ENCODE measurements at places on chromosomes 12 and 14.

- no peak for DNase-seq
These were observed 37.3 kb downstream of the JAG2 start for GRCh38 chr14:105131241-105131640.

GRCh38 chr12:7117670-7118069, 8.7 kb upstream of the C1RL start:
- DNase-seq, result peak; percentile 73

DNA sequence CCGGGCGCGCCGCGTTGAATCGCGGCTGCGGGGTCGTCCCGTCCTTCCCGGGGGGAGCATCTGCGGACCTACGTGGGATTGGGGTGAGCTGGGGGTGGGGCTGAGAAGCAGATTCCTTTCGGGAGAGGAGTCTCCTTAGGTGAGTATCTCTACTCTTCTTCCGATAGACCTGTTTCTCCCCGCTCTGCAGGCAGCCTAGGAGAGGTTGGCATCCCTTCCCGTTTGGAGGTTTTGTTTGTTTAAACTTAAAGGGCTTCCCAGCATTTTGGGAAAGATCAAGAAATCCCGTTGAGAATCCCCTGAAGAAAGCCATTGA, 411 bp downstream of the TTLL5 start:
- no peak for DNase-seq

GRCh38 chr12:43208221-43208620, 343.8 kb downstream of the ADAMTS20 start:
- no peak for DNase-seq

- peak; percentile 28 for DNase-seq
These were observed 52.9 kb downstream of the PEBP1 start for GRCh38 chr12:118188690-118189371.

DNA sequence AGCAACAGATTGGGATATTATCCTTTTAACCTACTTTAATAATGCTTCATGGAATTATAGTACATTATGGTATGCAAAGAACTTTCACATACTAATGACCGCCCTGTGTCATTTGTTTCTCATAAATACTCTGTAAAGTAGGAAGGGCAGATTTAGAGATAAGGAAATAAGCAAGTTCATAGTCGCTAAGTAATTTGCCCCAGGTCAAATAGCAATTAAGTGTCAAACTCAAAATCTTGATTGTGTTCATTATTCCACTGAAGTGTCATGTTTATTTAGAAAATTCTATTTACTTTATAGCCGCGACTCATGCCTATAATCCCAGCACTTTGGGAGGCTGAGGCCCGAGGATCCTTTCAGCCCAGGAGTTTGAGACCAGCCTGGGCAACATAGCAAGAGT, 98.7 kb upstream of the ATF1 start:
- peak; percentile 3 for DNase-seq

DNA sequence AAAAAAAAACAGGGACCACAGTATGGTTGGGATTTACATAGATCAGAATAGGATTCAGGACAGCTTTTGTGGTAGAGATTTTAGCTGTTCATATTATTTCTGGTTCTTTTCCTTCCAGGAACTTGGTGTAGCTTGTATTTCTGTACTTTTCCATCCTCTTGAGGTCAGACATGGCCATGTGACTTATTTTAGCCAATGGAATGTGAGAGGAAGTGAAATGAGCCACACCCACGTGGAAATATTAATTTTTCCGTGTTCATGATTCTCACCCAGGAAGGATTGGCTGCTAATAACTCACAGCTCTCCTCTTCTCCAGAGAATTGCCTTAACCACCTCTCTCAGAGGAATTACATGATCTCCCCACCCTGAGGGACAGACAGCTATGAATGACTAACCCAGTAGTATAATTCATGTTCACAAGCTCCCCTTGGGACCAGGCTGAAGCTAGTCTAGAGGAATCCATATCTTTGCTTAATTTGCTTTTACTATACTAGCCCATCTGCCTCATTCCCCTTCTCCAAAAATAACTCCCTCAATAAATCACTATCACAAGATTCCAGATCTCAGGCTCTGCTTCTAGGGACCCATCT, 340.4 kb downstream of the NUAK1 start:
- DNase-seq, result no peak

- DNase-seq, result no peak
These were observed 4.9 kb downstream of the PTGER2 start for GRCh38 chr14:52318826-52319645.

GRCh38 chr14:102949801-102950451, 27.5 kb downstream of the AMN start:
- DNase-seq, result no peak

DNA sequence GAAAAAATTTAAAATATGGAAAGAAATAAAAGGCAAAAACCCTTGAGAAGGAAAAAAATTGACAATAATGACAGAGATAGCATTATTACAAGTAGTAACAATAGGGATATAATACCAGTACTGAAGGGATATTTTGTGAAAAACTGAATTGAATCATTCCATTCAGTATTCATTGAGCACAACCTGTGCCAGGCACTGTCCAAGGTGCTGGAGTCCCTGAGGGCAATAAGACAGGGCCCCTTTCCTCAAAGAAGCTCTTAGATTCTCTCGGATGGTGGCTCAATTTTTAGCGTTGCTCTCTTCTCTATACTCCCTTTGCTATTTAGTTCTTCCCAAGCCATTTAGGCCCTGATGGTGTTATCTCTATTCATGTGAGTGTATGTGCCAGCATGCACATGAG, 34.3 kb upstream of the GAS2L3 start:
- DNase-seq, result peak; percentile 7

- peak; percentile 29 for DNase-seq
These were observed 70.5 kb downstream of the TMX1 start for GRCh38 chr14:51310505-51310944.

DNA sequence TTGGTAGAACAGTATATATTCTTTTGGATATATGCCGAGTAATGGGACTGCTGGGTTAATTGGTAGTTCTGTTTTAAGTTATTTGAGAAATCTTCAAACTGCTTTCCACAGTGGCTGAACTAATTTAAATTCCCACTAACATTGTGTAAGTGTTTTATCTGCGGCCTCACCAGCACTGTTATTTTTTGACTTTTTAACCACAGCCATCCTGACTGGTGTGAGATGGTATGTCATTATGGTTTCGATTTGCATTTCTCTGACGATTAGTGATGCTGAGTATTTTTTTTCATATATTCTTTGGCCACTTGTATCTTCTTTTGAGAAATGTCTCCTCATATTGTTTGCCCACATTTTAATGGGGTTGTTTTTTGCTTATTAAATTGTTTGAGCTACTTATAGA, 357.4 kb downstream of the C12orf50 start:
- no peak for DNase-seq

DNA sequence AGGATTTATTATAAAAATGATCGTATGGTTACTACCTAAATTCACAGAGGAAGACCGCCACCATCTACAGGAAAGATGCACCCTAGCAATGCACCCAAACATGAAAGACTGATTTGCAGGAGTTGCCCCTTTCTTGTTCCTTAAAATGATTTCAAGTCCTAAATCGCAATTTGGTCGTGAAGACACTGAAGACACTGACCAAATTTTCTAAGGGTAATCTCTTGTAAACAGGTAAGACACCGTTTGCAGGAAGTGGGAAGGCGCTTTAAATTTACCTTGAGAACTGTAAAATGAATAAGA, 1.0 kb downstream of the SOS2 start:
- no peak for DNase-seq

DNA sequence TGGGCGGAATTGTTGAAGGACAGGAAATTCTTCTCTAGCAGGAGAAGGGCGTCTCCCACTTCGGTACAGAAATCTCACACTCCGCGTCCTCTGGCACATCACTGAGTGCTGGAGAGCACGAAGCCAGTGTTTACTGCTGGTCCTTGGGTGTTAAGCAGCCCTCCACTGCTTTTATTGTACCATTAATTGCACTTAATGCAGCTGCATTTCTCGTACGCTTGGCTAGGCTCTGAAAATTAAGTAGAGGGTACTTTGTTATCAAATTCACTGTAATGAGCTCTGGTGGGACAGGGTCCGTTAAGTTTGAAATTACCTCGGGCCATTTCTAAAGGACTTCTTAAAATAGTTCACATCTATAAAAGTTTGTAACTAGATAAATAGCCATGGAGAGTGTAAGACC, 411.2 kb downstream of the NPAS3 start:
- no peak for DNase-seq

- DNase-seq, result no peak
These were observed 44.7 kb upstream of the KCNJ8 start for GRCh38 chr12:21819236-21819635.

DNA sequence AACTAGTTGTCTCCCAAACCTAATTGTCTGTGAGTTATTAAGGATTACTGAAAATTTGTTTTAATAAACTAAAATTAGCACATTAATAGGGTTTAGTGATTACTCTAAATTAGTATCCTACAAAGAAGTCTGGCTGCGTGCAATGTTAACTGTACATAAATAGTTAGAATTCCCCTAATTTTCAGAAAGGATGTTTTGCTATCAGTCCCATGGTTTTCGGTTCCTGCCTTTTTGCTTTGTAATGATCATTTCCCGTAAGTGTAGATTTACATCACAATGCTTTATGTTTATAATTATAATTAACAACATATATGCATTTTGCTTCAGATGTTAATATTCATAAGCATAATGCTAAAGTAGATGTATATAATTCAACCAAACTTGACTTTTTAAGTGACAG, 19.8 kb upstream of the LYZ start:
- DNase-seq, result no peak

DNA sequence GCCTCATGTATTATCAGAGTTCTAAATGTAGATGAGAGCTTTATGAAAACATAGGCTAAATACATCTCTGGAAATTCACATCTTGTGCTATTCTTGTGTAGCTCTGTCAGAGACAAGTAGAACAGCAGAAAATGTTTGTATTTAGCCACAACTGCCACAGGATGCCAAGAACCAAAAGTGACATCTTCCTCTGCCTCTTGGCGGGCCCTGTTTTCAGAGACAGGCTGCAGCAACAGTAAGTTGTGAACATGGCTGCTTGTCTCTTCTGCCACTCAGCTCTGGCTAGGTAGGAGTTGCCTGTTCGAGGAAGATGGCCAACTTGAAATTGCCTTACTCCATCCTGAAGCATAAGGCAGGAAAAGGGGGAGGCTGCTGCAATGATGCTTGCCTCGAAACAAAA, 30.4 kb downstream of the SETD3 start:
- no peak for DNase-seq

DNA sequence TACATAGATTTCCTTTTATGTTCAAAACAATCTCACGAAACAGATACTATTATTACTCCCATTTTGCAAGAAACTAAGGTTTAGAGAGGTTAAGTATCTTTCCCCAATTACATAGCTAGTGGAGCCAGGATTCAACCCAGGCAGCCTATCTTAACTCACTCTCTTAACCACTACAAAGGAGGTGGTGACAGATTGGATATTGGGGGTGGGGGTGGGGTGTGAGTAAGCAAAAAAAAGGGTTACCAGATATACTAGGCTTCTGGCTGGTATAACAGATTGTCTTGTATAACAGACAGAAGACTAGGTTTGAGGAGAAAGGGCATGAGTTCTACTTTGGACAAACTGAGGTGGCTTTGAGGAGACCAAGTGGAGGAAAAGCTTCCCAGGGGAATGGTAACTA, 2.1 kb downstream of the GMFB start:
- DNase-seq, result no peak

DNA sequence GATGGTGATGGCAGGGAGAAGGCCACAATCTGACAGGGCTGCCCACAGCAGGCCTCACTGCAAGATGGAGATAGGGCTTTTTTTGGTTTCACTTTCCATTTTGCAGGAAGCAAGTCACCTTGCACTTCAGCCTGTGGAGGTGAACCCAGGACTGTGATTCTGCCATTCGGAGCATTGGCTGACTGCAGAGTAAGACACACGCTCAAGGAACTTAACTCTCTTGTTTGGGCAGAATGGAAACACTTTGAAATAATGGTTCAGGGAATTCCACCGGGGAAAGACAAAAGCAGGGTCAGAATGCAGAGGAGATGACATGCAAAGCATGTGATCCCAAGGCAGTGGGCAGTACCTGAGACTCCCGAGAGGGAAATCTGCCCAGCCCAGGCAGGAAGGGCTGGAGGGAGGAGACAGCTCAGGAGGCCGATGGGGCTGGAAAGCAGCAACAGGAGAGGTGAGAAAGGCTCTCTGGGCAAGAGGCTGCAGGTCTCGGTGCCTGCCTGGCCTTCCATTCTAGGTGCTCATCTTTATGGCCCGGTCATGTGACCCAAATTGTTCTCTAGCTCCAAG, 58.7 kb upstream of the PRMT8 start:
- DNase-seq, result peak; percentile 57

DNA sequence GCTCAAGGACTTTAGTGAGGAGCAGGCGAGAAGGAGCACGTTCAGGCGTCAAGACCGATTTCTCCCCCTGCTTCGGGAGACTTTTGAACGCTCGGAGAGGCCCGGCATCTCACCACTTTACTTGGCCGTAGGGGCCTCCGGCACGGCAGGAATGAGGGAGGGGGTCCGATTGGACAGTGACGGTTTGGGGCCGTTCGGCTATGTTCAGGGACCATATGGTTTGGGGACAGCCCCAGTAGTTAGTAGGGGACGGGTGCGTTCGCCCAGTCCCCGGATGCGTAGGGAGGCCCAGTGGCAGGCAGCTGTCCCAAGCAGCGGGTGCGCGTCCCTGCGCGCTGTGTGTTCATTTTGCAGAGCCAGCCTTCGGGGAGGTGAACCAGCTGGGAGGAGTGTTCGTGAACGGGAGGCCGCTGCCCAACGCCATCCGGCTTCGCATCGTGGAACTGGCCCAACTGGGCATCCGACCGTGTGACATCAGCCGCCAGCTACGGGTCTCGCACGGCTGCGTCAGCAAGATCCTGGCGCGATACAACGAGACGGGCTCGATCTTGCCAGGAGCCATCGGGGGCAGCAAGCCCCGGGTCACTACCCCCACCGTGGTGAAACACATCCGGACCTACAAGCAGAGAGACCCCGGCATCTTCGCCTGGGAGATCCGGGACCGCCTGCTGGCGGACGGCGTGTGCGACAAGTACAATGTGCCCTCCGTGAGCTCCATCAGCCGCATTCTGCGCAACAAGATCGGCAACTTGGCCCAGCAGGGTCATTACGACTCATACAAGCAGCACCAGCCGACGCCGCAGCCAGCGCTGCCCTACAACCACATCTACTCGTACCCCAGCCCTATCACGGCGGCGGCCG, 1.1 kb downstream of the PAX9 start:
- no peak for DNase-seq

Measured in large intestine (tissue), 12 donors.